Smooth muscle cell of the coronary artery (primary cell): ENCODE measurements at places on chromosomes 3 and 15. TPM values are rescaled to one million over a fixed set of nuclear protein-coding genes. Genes with fewer than 3 reads are reported as not detected.

Gene SLC6A1
- under 0.01 TPM in 1 of 2 replicates, not detected in the other for total RNA-seq

Gene CFAP100
- total RNA-seq, result not detected in 2 replicates

Gene RCN2
- total RNA-seq, result 26.6 and 41.3 TPM in 2 replicates

Gene PPP1R14D
- not detected in 2 replicates for total RNA-seq

Gene TIGIT
- not detected in 2 replicates for total RNA-seq

Gene LRRIQ4
- not detected in 2 replicates for total RNA-seq

Gene RTP3
- not detected in 2 replicates for total RNA-seq

Gene PRICKLE2
- 17.1 and 30.4 TPM in 2 replicates for total RNA-seq

Gene LRTM1
- total RNA-seq, result not detected in 2 replicates
